ENCODE measurements at places on chromosomes 5 and 9. TPM values are rescaled to one million over a fixed set of nuclear protein-coding genes. Genes with fewer than 3 reads are reported as not detected.

GRCh38 chr5:150710165-150710564 lies 9.3 kb upstream of the RBM22 start:
- peak; percentile 18 for DNase-seq

DNA sequence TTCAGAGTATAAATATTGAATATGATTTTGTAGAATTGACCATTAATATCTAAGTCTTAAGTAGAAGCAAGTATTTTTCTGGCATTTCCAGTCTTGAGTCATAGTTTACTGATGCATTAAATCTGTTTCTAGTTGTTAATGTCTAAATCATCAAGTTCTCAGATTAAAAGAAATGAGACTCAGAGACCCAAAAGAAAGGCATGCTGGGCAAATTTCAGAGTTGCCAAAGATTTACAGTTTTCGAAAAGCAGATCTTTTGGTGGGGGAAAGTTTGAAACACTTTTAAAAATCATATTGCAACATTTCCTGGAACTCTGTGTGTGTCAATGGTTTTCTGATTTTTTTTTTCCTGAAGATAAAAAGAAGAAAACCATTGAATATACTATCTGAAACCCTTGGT lies 60.9 kb downstream of the ANKRD55 start:
- DNase-seq: no peak

GRCh38 chr5:73412597-73412988 lies 36.0 kb downstream of the FOXD1 start:
- DNase-seq: no peak

DNA sequence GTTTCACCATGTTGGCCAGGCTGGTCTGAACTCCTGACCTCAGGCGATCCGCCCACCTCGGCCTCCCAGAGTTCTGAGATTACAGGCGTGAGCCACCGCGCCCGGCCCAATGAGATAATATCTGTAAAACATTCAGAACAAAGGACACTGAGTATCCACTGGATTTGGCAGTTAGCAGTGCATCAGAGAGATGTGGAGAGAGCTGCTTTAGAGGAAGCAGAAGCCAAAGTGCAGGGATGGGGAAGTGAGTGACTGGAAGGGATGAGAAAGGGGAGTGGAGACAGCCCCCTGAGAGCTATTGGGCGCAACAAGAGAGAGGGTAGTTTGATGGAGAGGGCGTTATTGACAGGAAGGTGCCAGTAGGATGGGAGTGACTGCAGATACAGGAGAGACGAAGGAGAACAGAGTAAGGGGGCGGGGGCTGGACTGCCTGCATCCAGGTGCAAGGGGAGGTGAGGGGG lies 157.5 kb upstream of the SHB start:
- DNase-seq: no peak

- no peak for DNase-seq
Observed at GRCh38 chr5:103522586-103522985, 40.0 kb downstream of the NUDT12 start.

GRCh38 chr5:52786391-52786790 lies 1.3 kb upstream of the ITGA1 start:
- DNase-seq: no peak

Gene GMCL2
- not detected for total RNA-seq

Gene BARHL1
- not detected for total RNA-seq

Gene RNF183
- total RNA-seq: not detected
